Stimulated activated CD8-positive, alpha-beta memory T cell treated with anti-CD3 and anti-CD28 coated beads, Interleukin-2, amount 100 ng/mL, for 48 hours (primary cell): ENCODE measurements at places on chromosomes 1 and 21.

GRCh38 chr1:154863315-154864174, 6.5 kb downstream of the KCNN3 start:
- DNase-seq, result no peak

DNA sequence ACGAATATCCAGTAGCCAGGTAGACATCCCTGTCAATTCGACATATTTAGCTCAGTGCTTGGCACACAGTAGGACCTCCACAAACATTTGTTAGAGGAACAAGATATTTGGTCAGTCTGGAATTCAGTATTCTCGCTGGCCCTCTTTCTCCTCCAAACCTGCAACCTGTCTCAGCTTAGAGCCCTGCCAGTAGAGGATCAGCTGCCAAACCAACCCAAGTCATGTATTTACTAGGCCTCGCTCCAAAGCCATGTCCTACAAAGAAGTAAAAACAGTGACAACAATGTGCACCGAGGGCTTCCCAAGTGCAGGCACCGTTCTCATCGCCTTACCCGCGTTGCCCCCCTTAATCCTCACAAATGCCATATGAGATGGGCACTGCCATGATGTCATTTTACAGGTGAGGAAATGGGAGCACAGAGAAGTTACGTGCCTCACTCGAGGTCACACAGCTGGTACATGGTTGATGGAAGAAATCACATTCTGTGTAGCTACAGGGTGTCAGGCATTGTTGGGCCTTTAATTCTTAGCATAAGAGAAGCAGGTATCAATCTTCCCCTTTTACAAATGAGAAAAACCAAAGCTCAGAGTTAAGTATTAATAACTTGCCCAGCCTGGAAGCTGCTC, 26.0 kb upstream of the CDCA8 start:
- no peak for DNase-seq

DNA sequence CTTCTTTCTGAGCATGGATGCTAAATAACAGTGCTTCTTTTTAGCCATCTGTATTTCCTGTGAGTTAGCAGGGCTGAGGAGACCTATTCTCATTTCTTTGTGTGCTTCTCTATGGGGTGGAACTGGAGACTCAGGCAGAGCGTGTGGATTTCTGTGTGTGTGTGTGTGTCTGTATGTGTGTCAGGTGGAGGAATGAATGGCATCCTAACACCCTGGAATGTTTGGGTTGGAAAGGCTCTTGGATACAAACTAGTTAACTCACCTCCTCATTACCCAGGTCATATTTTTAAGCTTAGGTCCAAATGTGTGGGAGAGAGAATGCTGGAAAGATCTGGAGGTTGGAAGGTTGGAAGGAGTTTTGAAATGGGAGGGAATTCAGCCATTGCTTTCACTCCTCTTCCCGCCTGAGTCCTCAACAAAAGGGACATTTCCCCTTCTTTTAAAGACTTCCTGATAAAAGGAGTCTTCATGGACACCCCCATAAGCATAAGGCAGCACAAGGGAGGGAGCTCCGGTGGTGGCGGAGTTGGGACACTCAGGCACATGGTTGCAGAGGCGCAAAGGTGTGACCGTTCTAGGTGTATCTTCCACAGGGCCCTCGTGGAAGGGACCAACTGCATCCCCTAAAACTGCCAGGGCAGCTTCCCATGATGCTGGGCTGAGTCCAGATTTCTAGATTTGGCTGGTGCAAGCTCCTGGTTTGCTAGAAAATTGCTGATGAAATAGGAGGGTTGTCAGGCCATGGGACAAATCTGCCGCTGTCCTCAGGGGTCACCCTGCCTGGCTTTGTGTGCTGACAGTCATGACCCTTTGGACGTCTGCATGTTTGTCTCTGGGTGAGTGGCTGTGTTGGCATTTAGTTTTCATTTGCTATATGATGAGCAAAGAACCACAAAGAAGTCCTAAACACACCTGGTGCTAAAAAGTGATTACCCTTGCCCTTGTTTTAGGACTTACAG, 37.6 kb downstream of the MTARC1 start:
- no peak for DNase-seq

DNA sequence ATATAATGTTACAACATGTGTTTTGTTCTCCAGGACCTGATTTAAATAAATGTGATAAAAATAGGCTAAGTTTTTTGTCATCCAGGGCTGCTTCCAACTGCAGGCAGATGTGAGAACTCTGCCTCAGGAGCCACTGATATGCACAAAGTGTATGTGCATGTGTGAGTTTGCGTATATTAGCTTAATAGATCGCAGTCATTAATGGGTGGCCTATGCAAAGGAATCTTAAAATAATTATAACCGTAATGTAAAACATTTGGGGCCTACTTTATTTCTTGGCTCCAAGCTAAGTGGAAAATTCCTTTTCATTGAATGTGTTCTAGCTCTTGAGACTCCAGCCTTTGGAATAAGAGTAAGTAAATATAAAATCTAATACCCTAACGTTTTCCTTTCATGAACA, 16.8 kb downstream of the DHX9 start:
- no peak for DNase-seq

DNA sequence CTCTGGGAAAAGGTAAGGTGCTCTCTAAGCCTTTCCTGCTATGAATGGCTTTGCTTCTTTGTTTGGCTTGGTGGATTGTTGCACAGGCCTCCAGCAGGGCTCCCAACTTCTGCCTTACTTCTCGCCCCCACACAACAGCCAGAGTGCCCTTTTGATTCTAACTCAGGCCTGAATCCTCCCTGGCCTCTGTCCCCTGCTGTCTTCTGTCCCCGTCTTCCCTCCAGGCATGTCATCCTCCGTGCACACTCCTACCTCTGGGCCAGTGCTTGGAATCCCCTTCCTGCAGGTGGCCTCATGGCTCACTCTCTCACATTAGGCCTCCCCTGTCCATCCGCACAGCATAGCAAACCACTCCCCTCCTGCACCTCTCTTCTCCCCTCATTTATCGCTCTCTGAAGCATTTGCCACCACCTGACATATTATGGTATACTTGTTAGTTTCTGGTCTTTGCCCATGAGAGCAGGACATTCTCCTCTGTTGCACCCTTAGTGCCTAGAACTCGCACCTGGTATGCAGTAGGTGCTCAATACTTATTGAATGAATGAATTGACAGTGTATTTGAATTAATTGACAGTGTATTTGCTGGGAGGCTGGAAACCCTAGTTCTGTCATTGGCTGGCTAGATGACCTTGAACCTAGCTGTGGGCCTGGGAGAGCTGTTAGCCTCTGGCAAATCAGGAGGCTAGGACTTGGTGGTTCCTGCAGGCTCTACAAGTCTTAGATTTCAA, 2.9 kb downstream of the ZDHHC18 start:
- no peak for DNase-seq

GRCh38 chr1:204725821-204726448, 40.4 kb upstream of the LRRN2 start:
- no peak for DNase-seq

DNA sequence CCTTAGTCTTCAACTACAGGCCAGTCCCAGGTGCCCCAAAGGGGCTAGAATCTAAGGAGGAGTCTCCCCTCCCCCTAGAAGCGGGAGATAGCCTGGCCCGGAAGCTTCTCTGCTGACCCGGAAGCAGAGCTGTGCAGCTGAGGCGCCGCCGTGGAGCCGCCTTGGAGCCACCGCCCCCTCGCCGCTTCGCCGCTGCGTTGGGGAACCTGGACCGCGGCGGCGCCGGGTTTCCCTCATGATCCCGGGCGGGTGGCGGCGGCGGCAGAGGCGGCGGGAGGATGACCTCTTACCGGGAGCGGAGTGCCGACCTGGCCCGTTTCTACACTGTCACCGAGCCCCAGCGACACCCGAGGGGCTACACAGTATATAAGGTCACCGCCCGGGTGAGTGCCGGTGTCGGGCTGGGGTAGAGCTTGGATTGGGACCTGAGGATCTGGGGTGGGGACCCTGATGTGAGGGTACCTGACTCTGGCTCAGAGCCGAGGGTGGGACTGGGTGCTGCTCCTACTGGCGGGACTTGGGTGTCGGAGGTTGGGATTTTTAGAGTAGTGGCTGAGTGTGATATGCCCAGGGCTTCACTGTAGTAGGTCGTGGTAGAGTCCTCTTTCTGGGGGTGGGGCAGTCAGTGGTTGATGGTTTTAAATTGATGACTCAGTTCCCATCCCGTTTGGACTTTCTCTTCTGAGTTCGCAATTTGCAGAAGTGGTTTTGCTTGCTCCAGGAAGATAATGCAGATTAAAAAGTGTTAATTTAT, at the start of gene RPS6KC1:
TSS of gene RPS6KC1 (plus strand) at position 115 of the 754 bp plus-strand sequence. CDS start at position 279, 164 bp downstream.
- DNase-seq, result peak; percentile 74

- no peak for DNase-seq
Measured at GRCh38 chr1:89939693-89940438, 55.0 kb upstream of the ZNF326 start.
